Naive thymus-derived CD4-positive, alpha-beta T cell (primary cell): ENCODE measurements at places on chromosomes 16 and 17. TPM values are rescaled to one million over a fixed set of nuclear protein-coding genes. Genes with fewer than 3 reads are reported as not detected.

The MIS12 gene
- 16.3 TPM for total RNA-seq

- DNase-seq = no peak
Observed at GRCh38 chr17:81535007-81535328, 6.8 kb downstream of the FSCN2 start.

The CDH1 gene
- not detected for total RNA-seq

GRCh38 chr16:89958068-89958467 lies 9.5 kb downstream of the DEF8 start:
- no peak for DNase-seq

GRCh38 chr16:76164970-76165558 lies 112.1 kb upstream of the CNTNAP4 start:
- DNase-seq = no peak

GRCh38 chr17:31318298-31318801 lies 3.1 kb downstream of the EVI2A start:
- DNase-seq = peak; percentile 38

GRCh38 chr16:51157698-51158097 lies 6.6 kb upstream of the SALL1 start:
- DNase-seq = no peak
